ENCODE measurements at places on chromosomes 4 and X.
A peak's percentile ranks its signal among the peaks of the same experiment; 100 is the strongest.

GRCh38 chrX:150372280-150372679 lies 9.2 kb downstream of the MAMLD1 start:
- DNase-seq: no peak

- no peak for DNase-seq
Observed at GRCh38 chrX:18946157-18946556, 37.8 kb downstream of the PHKA2 start.

DNA sequence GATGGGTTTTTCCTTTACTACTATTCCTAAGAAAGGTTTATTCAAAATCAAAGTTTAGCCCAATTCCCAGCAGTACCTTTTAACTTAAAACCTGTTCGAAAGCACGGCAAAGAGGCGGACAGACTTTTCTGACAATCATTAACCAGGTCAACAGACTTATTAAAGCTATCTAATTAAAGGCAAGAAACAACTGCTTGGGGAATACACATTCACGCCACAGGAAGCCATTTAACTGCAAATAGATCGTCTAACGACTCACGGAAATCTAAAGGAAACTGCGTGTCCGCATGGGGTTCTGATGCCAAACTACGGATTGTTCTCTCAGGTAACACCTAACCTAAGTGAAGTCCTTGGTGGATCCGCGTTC lies 663 bp upstream of the USP53 start:
- no peak for DNase-seq

GRCh38 chr4:41381384-41381783 lies 124.7 kb downstream of the UCHL1 start:
- DNase-seq: no peak

DNA sequence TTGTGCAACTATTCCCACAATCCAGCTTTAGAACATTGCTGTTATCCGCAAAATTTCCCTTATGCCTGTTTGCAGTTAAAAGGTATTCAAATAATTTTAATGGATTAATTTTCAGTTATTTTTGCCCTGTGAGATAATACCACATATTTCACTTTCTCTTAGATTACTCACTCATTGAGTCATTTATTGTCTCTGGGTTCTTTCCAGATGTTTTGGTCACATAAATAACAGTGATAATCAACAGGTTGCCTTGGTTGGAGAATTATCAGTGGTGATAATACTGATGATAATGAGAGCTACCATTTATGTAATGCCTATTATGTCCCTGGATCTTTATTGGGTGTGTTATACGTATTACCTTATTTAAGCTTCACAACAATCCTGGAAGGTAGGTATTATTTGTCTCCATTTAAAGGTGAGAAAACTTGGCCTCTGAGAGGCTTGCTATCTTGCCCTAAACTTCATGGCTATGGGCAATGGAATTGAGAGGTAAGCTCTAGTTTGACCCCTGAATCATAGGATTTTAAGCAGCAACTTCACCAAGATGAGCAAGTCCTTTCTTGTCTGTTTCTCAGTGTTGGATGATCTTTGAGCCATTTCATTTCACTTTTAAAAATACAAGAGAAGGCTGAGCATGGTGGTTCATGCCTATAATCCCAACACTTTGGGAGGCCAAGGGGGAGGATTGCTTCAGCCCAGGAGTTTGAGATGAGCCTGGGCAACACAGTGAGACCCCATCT lies 87.4 kb downstream of the KIT start:
- no peak for DNase-seq

GRCh38 chrX:153511784-153512500 lies 5.5 kb upstream of the ATP2B3 start:
- DNase-seq: no peak

DNA sequence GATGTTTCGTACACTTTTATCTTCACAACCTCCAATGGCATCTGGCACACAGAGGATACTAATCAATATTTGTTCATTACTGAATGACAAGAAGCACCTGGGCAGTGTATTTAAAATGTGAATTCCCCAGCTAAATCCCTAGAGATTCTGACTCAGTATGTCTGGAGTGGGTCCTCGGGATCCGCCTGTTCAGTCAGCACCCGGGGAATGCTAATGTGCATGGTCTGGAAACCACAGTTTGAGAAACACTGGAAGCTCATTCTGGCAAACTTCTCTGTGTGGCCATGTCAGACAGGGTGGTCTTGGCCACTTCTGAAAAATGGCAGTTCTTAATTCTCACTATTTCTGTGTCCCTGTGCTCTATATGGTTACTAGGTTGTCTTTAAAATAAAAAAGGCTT lies 138.8 kb upstream of the VCX start:
- DNase-seq: no peak

- no peak for DNase-seq
Observed at GRCh38 chrX:34657726-34658070, 613 bp upstream of the TMEM47 start.

GRCh38 chr4:16110661-16111290 lies 27.0 kb upstream of the PROM1 start:
- DNase-seq: no peak

GRCh38 chr4:47490550-47490949 lies 5.5 kb downstream of the ATP10D start:
- peak; percentile 13 for DNase-seq

DNA sequence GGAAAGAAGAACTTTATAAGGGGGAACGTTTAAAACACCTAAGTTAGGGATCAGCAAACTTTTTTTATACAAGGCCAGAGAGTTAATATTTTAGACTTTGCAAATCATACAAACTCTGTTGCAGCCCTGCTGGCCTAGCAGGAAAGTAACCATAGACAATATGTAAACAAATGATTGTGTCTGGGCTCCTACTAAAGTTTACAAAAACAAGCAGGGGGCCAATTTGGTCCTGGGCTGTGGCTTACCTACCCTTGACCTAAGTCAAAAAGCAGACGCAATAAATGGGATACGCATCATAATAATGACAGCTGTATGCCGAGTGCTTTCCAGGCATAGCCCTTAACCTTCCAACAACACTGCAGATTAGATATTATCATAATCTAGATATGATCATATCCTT lies 4.9 kb downstream of the TASL start:
- DNase-seq: no peak

DNA sequence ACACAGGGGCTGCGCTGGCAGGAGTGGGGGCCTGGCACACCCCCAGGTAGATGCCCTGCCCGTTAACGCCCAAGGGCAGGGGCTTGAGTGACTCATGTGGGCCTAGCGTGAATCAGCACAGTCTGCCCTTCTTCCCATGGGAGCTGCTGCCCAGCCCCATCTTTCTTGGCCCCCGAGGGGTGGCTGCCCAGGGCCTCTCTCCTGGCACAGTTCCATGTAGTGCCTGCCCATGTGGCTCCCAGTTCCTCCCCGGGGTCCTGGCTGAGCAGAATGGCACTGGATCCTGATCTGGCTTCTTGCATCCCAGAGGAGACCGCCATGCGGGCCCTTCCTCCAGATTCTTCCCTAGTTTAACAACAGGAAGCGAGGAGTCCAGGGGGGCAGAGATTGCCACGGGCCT lies 2.1 kb upstream of the AVPR2 start:
- no peak for DNase-seq

GRCh38 chr4:52076731-52077130 lies 25.6 kb downstream of the SPATA18 start:
- DNase-seq: no peak

DNA sequence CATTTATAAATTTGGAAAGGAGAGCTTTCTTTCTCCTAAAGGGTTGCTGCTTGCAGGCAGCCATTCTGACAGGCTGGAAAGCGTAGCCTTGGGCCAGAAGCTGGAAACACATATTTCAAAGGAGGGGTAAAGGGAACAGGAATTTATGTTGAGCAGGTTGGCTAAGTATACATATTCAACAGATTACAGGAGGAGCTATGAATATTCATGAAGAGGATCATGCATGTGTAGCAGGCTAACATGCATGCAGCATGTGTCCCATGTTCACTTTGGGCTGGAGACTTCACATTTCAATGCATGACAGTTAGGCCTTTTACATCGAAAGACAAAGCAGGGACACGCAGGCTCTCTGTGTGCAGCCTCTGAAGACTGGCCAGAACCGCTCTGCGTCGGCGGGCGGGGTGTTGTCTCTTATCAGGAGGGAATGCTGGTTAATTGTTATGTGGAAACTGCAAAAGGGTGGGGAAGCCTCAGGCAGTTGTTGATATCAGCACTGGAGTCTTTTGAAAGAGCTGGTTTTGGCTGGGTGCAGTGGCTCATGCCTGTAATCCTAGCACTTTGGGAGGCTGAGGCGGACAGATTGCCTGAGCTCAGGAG lies 31.5 kb downstream of the CASP3 start:
- DNase-seq: no peak

- no peak for DNase-seq
Observed at GRCh38 chr4:159273141-159273438, 170.2 kb downstream of the RAPGEF2 start.

DNA sequence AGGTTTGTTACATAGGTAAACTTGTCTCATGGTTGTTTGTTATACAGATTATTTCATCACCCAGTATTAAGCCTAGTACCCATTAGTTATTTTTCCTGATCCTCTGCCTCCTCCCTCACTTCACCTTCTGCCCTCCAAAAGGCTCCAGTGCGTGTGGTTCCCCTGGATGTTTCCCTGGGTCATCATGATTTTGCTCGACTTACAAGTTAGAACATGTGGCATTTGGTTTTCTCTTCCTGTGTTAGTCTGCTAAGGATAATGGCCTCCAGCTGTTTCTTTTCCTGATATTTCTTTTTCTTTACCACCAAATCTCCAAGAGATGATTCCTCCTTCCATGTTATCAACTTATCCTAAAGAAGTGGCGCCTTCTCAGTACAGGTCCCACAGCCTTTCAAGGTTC lies 543.1 kb upstream of the ADGRL3 start:
- no peak for DNase-seq

GRCh38 chrX:70030301-70030767 lies 19.4 kb downstream of the AWAT2 start:
- peak; percentile 67 for DNase-seq

GRCh38 chrX:12065251-12065650 lies 73.0 kb upstream of the FRMPD4 start:
- DNase-seq: peak; percentile 14

GRCh38 chr4:143986180-143986579 lies 33.0 kb downstream of the GYPB start:
- DNase-seq: no peak

DNA sequence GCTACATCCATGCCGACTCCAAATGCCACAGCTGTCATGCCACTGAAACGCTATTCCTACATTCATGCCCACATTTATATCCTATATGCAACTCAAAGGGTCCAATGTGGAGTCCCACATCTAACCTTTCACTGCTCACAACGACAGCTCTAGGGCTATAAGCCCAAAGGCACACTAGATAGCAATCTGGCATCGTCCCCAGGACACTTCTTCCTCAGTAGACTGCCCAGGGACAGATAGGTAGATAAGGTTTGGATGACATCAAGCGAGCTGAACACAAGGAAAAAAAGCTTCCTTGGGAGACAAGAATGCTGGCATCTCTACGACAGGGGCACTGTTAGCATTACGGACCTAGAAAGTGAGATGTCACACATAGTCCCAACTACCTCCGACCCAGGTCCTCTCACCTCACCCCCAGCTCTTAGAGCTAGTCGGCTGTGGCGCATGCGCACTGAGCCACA lies 685 bp downstream of the RAB9B start:
- DNase-seq: peak; percentile 50

DNA sequence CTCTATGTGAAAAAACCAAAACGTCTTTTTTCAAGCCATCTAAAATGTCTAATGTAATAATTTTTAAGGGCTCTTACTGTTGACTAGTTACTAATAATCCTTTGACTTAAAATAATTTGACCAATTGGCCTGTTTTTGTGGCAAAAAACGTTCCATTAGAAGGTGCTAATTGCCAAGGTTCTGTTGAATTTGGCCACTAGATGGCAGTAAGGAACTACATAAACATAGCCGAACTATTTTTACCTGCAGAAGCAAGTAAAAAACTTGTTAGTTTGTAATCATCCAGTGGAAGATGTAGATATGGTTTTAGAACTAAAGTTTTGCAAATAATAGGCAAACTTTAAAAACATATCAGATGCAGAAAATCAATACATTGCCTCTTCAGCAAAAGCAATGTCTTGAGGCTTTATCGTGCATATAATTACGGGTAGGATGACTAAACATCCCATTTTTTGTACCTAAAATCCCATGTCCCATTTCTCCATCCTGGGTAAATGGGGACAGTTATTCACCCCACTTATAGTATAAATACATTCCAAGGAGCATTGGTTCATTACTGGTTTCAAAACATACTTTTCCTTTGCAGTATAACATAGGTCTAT lies 57.6 kb downstream of the PROM1 start:
- peak; percentile 38 for DNase-seq

GRCh38 chr4:123423819-123424218 lies 27.2 kb downstream of the SPRY1 start:
- no peak for DNase-seq

DNA sequence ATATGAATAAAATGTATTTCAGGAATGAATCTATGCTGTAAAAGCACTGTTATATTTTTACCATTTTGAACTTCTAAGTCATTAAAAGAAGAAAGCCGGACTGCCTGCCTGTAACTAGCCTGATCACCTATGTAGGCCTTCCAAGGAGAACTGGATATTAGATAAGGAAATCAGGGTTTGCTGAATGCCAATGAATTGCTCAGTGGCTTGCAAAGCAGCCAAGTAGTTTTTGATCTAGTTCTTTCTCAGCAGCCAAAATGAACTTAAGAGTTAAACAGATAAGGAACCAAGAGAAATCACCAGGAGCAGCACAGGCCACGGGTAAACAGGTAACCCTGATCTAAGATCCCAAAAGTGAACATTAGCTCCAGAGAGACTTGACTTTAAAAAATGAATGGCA lies 3.3 kb downstream of the ANXA5 start:
- no peak for DNase-seq

- DNase-seq: no peak
Observed at GRCh38 chrX:31464306-31464915, 392.6 kb upstream of the FTHL17 start.

- no peak for DNase-seq
Observed at GRCh38 chr4:146186596-146186995, 11.1 kb downstream of the LSM6 start.

- DNase-seq: no peak
Observed at GRCh38 chr4:3781997-3782930, 16.1 kb downstream of the ADRA2C start.

DNA sequence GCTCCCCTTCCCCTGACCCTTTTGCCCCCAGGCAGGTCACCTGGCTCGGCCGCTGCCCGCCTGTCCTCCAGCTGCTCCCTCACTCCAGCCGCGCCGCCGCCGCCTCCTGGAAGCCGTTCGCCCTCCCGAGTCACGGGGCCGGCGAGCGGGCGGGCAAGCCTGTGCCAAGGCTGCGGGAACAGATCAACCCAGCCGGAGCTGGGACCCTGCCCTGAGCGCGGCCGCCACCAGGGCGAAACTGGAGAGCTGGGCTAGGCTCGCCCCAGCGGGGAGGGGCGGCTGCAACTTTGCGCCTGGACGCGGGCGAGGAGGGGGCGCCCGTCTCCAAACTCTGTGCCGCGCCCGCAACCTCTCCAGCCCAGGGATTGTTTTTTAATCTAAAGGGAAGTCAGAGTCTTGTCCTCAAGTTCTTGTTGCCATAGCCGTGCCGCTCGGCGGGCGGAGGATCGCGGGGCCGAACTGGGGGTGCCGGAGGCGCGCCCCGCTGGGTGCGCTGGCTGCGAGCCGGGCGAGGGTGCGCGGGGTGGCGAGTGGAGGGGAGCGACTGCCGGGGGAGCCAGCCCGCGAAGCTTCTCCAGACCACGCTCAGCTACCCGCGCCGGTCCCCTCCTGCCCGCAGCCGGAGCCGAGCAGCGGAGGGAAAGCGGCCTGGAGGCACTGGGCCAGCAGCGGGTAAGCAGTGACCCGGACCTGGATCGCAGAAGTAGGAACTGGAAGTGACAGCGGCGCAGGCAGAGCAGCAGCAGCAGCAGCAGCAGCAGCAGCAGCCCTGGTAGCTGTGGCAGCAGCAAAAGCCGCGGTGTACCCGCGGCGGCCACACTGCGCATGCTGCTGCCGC lies 13.4 kb downstream of the ARHGEF6 start:
- DNase-seq: peak; percentile 48

- DNase-seq: no peak
Observed at GRCh38 chrX:10047631-10048030, 80.5 kb downstream of the CLDN34 start.

All from NCI-H460 (cell line).